ENCODE measurements at places on chromosomes 11 and 22. TPM values are rescaled to one million over a fixed set of nuclear protein-coding genes. Genes with fewer than 3 reads are reported as not detected.

DNA sequence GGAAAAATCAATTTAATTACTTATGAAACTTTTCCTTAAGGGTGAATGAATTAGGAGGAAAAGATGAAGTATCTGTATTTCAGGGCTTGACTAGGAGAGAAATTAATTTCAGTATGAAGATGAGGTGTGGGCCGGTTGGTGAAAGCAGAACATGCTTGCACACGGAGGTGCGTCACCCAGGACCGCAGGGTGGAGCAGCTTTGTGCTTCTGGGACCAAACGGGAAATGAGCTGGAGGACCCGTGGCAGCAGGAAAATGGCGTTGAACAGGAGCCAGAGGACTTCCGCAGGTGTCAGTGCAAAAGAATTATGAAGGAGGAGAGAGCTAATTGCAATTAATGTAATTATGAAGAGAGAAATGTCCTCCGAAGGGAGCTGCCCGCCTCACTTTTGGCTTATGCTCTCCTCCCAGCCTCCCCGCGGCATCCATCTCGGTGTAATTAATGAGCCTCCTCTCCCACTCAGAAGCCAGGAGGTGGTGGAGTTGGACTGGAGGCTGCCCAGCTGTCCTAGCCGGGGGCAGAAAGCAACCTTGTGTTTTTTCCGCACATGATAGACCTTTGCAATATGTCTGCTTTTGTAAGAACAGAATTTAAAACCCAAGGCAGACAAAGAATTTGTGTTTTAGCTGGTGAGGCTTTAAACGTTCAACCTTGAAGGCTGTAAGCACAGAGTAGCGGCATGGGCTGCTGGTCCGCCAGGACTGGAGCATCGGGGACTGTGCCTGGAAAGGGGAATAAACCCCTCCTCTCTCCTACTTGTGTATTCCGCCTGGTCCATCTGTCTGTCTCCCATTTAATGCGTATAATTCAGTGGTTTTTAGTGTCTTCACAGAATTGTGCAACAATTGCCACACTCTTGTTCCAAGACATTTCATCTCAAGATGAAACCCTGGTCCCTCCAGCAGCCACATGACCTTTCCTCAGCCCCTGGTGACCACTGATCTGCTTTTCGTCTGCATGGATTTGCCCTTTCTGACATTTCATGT is 180.6 kb downstream of the TBC1D22A start:
- DNase-seq: peak; percentile 76

DNA sequence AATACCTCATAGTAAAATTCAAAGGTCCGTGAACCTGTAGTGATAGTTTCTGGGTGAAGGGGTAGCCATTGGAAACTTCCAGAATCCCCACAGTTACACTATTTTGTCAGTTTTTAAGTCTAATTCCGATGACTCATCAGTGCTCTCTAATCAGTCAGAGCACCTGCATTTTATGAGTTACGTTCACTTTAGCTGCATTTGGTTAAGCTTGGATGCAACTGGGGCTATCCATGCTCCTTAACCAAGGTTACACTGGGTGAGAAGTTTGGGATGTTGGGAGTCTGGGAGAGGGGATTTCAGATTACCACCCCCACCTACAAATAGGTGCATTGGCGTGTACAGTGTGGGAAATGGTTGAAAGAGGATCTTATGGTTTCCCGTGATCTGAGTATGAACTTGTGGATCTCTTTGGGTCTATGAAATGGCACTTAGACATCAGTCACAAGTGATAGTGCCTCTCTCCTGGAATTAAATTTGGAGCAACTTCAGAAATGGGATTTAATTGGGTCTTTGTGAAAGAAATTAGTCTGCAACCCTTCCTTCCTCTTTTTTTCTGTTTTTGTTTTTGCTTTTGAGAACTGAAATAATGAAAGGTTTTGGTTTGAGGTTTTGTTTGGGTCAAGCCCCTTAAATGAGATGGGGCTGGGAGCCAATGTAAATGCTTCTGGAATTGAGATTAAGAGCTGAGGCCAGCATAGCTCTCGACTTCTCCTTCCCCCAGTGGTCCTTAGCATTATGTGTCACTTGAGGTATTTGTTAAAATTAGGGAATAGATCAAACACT is 31.5 kb downstream of the EHF start:
- DNase-seq: no peak

DNA sequence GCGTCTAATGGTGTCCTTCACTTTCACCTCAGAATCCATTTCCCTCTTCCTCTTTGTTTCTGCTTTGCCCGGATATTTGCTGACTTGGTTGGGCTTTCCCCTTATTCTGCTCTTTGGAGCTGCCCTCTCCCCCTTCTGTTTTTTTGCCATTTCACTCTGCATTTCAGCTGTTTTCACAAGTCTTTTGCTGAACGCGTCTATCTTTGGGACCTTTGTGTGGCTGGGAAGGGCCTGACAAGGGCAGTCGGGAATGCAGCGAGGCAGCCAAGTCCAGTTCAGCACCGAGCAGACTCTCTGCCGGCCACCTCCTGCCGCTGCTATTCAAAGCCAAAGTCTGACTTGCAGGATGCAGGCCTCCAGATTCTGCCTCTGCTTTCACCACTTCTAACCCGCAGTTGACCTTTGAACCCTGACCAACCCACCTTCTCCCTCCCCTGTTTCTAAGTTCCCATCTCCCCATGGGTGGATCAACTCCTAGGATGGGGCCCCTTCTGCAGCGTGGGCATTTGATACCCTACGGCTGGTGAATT is 38.2 kb downstream of the FEZ1 start:
- DNase-seq: no peak

GRCh38 chr11:18253233-18253632 is 4.8 kb upstream of the SAA2 start:
- no peak for DNase-seq

GRCh38 chr22:41501209-41501608 is 32.3 kb downstream of the ACO2 start:
- DNase-seq: peak; percentile 52

- DNase-seq: no peak
Measured at GRCh38 chr11:105632316-105632715, 22.4 kb downstream of the GRIA4 start.

GRCh38 chr22:45179276-45180049 is 15.7 kb downstream of the NUP50 start:
- DNase-seq: no peak

DNA sequence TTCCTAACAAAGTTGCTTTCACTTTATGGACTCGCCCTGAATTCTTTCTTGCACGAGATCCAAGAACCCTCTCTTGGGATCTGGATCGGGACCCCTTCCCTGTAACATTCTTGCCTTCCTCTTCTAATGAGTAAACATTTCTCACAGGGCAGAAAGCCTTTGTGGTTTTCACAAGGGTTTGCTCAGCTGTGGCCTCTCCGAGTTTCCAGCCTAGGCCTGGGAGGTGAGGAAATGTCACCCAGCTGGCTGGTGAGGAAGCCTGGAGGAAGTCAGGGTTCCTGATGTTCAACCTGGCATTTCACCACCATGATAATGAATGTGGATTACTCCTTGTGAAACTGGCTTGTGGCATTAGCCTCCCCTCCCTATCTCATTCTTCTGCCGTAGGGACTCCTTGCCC is 224.9 kb downstream of the DSCAML1 start:
- DNase-seq: no peak

DNA sequence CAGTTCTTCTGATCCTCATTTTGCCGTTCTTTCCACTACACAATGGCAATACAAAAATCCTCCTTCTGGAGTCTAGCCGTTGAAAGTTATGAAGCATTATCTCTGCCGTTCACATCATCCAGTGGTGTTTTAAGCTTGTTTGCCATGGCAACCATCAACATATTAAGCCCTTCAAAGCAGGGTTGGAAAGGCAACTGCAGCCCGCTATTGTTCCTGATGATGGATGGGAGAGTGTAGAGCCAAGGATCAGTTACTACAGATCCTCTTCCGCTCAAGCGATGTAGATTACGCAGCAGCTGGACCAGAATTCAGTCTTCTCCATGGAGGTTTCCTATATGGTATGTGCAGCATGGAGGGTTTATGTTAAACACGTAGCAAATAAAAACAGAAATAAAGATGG is 352.7 kb downstream of the NTM start:
- DNase-seq: no peak

DNA sequence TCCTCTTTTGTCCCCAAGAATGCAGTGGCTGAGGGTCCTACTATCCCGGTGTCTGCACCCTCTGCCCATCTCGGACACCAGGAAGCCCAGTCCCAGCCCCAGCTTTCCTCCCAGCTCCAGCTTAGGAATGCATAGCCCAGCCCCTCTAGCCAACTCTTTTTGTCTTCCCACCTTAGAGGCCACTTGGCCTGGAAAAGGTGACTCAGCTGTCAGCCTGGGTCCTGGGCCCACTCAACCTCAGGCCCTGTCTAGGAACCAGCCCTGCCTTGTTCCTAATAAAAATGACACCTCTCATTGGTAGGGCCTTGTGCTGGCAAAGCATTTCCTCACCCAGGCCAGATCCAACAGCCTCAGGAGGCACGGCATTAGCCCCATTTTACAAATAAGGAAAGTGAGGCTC is 28.2 kb downstream of the PDE2A start:
- DNase-seq: no peak

SLC1A2 gene
- 0.11 TPM for total RNA-seq

- no peak for DNase-seq
Measured at GRCh38 chr11:87444993-87445392, 407.3 kb downstream of the TMEM135 start.

GRCh38 chr11:70796648-70797227 is 398.4 kb downstream of the CTTN start:
- DNase-seq: no peak

GRCh38 chr11:131739243-131739882 is 368.9 kb downstream of the NTM start:
- DNase-seq: no peak

NUMA1 gene
- 231 TPM for total RNA-seq

DNA sequence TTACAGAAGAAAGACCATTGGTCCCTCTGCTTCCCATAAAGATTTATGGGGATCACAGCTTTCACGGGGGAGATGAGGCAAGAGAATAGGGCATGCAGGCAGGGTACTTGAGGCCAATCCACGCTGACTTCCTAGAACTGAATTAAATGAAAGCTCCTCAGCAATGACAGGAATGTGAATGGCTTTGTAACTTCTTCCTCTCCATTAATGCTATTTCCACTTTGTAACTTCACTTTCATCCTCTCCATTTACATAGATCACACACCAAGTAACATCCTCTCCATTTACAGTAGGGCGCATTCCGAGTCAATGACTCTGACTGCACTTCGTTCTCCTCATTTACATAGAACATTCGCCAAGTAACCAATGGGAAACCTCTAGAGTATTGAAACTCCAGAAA is 89.8 kb downstream of the PIWIL4 start:
- DNase-seq: peak; percentile 56

- peak; percentile 21 for DNase-seq
Measured at GRCh38 chr11:126391970-126392632, 36.6 kb downstream of the ST3GAL4 start.

DNA sequence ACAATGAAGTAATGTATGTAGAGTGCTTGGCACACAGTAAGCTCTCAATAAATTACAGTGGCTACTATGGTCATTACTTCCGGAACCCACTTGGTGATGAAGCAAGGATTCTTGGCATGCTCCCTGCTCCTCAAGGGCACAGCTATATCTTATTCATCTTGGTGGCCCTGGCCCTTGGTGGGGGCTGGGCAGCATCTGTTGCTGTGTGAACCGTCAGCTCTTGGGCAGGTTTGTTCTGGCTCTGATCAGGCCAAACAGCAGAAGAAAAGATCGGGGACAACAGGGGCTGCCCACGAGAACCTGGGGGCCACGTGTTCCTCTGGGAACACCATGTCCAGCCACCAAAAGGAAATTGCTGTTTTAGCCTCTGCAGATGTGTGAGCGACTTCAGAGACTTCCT is 136.9 kb upstream of the SYT13 start:
- DNase-seq: no peak

DNA sequence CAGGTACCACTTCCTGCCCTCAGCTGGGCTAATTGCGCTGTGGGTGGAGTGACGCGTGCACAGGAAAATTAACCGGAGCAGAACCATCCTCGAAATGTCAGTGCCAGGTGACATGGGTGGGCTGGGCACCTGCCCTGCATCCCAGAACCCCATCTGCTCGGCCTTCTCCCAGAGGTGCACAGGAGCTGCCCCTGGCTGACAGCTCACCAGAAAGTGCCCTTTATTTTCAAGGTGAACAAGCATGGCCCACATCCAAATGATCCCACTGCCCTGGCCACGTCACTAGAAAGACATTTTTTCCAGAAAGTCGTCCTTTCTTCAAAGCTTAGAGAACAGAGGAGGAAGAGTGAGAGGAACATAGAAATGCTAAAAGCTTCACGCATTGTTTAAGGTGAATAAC is 4.1 kb upstream of the ELFN2 start:
- DNase-seq: no peak

DNA sequence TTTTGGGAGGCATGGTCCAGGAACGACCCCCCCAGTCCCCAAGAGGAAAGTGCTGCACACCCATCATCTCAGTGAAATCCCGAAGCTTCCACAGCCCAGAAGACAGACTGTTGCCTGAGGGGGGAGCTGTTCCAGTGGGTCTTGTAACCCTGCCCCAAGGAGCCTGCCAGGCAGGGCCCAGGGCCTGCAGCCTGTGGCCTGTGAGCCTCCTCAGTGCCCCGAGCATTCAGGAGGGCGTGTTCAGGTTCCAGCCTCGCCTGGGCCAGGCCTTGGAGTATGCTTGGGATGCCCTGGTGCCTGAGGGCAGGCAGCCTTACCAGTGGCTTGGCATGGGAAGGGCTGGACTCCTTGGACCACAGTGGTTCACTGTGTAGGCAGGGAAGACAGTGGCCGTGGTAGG is 18.0 kb upstream of the CABP2 start:
- DNase-seq: no peak

GRCh38 chr22:30077279-30077880 is 2.9 kb upstream of the HORMAD2 start:
- DNase-seq: no peak

- no peak for DNase-seq
Measured at GRCh38 chr11:1194231-1194976, 28.5 kb upstream of the MUC5B start.

GRCh38 chr11:111792955-111793500 is 26.8 kb upstream of the PPP2R1B start:
- no peak for DNase-seq

GRCh38 chr11:77886401-77886800 is 65.5 kb downstream of the AAMDC start:
- DNase-seq: no peak

GLYATL1 gene
- total RNA-seq: not detected

- no peak for DNase-seq
Measured at GRCh38 chr11:112925516-112926310, 35.5 kb upstream of the NCAM1 start.

DNA sequence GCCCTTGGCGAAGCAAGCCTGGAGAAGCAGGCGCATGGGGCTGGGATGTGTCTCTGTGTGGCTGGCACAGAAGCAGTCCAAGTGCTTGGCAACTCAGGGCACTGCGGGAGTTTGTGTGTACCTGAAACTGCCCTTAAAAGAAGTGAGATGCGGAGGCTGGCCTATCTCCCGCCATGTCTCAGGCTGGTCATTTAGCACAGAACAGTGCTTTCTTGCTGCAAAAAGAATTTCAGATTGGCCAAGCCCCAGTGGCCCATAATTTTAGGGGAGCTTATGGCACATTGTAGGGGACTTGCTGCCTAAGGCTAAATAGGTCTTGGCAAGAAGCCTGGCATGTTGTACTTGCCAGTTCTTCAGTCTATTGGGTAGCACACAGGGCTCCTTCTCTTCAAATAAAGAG is 16.4 kb downstream of the EHF start:
- no peak for DNase-seq

RAB38 gene
- total RNA-seq: 1.7 TPM

MMP13 gene
- total RNA-seq: not detected

POU2AF2 gene
- not detected for total RNA-seq

All from A673 (cell line).